HS-27A (cell line): ENCODE measurements at places on chromosomes 6 and 20.

DNA sequence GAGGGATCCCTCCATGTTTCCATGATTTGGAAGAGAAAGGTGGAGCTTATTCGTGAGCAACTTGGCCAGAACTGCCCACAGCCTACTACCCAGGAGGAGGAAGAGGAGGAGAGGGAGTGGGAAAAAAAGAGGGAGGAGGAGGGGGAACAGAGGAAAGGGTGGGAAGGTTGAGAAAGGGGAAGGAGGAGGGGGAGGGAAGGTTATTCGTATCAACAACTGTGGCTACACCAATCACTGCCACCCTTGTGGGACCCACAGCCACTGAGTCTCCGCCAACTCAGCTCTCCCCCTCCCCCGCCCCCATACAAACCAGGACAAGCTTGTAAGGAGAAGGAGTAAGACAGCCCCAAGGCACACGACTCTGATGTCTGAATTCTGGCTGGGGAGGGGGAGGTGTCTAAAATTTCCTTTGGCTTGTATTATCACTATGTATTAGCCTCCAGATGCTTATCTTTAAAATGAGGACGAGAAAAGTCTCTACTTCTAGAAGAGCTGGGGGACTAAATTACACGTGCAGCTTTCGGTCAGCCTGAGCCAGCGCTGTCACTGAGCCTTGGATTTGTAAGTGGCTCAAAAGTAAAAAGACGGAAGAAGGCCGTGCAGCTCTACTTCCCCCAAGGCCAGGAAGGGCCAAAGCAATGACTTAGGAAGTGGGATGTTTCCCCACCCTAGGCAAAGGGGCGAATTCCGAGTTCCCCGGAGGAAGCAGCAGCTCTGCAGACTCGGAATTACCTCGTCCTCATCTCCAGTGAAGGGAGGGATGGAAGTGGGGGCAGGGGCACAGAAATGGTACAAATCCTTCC, 1.0 kb downstream of the FKBP1A start:
- no peak for DNase-seq

DNA sequence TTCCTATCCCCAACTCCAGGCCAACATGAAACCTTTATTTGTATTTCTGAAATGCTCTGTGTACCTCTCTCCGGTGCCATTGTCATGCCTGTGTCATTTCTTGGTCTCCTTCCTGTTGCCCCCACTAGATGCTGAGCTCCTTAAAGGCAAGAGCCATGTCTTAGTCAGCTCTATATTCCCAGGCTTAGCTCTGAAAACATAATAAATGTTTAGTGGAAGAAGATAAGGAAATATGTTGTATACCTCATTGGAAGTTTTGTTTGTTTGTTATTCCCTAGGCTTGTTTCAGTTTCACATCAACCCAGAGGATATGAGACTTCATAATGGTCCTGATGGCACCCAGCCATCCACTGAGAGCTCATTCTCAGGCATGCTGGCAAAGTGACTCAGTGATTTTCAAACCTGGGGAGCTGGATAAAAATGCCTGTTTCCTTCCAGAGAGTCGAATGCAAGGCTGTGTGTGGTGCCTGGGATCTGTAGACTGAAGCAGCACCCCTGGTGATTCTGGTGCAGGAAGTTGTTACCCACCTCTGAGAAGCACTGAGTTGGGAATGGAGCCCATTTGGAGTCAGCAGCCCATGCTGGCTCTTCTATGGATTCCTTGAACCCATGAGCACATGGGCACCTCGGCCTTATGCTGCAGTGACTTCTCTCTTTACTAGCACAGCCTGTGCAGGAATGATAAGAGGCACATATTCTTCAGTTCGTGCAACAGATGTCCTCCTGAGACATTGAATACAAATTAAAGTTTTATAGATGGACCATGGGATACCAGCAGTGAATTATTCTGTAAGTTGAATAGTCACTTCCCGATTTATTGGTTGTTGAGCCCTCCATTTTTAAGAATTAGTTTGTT, 205.2 kb downstream of the FARS2 start:
- no peak for DNase-seq

- no peak for DNase-seq
Measured at GRCh38 chr6:42933205-42933604, 3.9 kb downstream of the CNPY3 start.

DNA sequence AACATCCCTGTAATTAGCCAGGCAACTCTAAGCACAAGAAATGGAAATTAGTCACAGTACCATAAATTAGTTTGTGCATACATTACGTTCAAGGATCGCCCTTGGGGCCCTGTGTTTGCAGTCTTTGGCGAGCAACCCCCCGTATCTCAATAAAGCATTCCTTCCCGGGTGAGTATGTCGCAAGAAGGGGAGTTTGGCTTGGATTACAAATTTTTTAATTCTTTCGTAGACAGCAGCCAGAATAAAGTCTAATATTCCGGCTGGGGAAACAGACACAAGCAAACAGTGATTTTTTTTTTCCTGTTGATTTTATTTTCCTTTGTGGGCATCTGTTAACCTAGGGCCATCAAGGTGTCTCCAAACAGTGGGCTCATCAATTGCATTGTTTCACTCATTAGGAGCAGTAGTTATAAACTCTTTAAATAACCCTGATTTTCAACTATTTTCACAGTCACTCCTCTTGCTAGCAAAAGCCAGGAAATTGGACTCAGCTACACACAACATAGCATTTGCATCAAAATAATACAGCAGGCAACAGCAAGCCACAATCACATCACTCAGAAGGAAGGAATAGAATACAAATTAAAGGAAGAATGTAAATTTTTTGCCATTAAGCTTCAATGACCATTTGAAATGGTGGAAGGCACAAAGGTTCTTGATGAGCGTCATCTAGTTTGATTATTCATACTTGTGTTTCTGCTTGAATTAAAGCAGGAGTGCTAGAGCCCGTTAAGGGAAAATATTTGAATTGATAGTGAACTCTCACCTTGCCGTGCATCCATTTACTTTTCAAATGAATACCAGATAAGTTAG, 85.3 kb downstream of the LINC00237 start:
- no peak for DNase-seq
